ENCODE measurements at places on chromosomes 11 and 22. TPM values are rescaled to one million over a fixed set of nuclear protein-coding genes. Genes with fewer than 3 reads are reported as not detected.
A peak's percentile ranks its signal among the peaks of the same experiment; 100 is the strongest.

HSPB2 gene
- total RNA-seq = 4.0 TPM

DNA sequence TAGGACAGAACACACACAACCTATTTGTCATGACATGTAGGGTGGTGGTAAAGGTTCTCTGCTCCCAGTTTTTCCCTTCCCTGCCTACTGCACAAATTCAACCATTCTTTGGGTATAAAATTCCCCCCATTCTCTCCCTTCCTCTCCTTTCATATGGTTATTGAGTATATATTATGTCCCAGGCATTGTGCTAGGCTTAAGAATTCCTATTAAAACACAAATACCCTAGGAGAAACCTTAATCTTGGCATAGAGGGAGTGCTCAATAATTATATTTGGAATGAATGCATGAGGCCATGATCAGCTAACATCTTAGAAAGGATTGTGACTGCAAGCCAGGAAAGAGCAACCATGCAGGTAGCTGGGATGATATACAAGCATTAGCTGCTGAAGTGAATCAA, 120.4 kb upstream of the MTMR2 start:
- DNase-seq = no peak
- no peaks in the 10 kb centered on the region for H3K36me3 ChIP-seq
- H3K4me3 ChIP-seq = no peak overlapping the region
- peaks cover 6% of the 10 kb centered on the region for H3K4me1 ChIP-seq
- H3K27me3 ChIP-seq = no peaks in the 10 kb centered on the region

- DNase-seq = no peak
- H3K4me1 ChIP-seq = peaks cover 24% of the 10 kb centered on the region
- H3K36me3 ChIP-seq = no peaks in the 10 kb centered on the region
- H3K4me3 ChIP-seq = no peak overlapping the region
- no peaks in the 10 kb centered on the region for H3K27me3 ChIP-seq
These were observed 13.6 kb downstream of the GNB1L start for GRCh38 chr22:19840955-19841640.

DNA sequence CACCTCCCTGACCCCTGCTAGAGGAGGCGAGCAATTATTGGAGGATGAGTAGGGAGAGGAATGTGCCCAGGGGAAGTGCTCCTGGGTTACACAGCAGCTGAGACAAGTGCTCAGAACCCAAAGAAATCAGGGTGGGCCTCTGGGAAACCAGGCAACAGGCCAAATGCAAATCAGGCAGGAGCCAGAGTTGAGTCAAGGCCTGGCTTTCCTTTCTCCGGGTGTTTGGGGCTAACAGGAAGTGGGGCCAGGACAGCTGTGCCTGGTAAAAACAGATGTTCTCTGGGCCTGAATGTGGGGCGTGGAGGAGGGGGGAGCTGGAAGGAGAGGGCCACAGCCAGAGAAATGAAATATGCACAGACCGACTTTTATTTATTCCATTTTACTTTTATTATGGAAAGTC, 22.0 kb downstream of the MFNG start:
- H3K27me3 ChIP-seq = peaks cover 90% of the 10 kb centered on the region
- H3K27ac ChIP-seq = no peak overlapping the region
- H3K4me3 ChIP-seq = no peak overlapping the region
- no peaks in the 10 kb centered on the region for H3K4me1 ChIP-seq
- no peak for DNase-seq

APOL6 gene
- total RNA-seq = 12.9 TPM

DNA sequence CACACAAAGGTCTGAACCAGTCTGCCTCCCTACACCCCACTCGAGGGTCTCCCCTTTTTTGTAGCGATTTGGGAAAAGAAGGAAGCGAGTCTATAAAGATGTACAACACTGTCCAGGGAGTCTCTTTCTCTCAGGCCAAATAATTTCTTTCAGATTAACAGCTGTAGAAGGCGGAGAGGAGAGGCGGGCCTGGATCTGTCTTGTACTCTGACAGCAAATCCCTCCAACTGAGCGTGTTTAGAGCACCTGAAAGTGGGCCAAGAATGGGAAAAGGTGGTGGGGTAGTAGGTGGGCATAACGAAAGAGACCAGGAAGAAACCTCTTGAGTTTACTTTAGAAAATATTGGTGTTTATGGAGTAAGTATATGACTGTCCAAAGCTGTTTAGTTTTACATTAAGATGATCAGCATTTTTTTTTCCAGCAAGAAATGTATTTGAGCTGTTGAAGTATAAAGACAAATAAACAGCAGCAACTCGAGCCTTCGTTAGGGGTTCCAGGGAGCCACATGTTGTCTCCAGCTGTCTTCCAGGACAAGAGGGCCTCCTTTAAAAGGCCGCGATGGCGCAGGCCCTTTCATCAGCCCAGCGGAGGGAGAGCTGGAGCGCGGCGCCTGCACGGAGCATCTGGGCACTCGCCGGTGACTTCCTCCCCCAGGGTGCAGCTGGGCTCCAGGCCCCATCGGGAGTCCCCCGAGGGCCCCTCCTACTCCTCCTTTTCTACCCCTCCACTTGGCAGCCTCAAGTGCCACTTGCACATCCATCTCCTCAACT, 34.9 kb downstream of the SCUBE1 start:
- H3K4me3 ChIP-seq = no peak overlapping the region
- H3K4me1 ChIP-seq = peaks cover 99% of the 10 kb centered on the region
- peak overlapping the region; percentile 80 for H3K27ac ChIP-seq
- no peak for DNase-seq

- no peak overlapping the region for H3K4me3 ChIP-seq
- H3K36me3 ChIP-seq = peaks cover 8% of the 10 kb centered on the region
- H3K27ac ChIP-seq = peak overlapping the region; percentile 87
- DNase-seq = no peak
These were observed 2.3 kb upstream of the SMPD1 start for GRCh38 chr11:6387811-6388599.

DNA sequence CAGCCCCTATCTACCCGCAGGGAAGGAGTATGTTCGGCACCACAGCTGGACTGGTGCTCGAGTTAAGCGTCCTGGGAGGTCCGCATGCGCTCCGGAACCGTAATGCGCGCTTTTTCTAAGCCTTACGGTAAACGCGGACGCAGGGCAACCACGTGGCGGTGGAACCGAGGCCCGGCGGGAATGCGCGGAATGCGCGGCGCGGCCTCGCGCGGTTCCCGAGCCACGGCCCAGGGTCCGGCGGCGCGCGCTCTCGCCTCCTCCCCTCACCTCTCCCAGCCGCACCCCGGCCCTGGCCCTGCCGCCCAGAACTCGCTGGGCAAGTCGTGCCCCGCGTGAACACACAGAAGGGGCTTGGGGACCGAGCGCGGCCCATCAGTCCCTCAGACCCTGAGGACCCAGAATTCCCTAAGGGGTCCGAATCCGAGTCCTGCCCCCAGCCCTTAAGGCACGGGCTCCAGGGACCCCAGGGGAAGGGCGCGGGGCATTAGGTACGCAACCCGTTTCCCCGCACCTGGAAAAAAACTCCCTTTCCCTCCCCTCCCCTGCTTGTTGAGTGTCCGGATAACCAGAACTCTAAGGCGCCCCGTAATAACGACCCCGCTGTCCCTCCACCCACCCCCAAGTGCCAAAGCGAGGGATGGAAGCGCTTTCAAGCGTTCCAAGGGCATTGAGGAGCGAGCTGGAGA, 4.3 kb upstream of the CCND1 start:
- H3K4me1 ChIP-seq = peaks cover 61% of the 10 kb centered on the region
- H3K4me3 ChIP-seq = peak overlapping the region; percentile 61
- no peaks in the 10 kb centered on the region for H3K36me3 ChIP-seq

GRCh38 chr11:28461846-28462245, 353.7 kb downstream of the METTL15 start:
- no peaks in the 10 kb centered on the region for H3K36me3 ChIP-seq
- no peak overlapping the region for H3K4me3 ChIP-seq
- DNase-seq = no peak
- H3K27me3 ChIP-seq = no peaks in the 10 kb centered on the region
- H3K27ac ChIP-seq = no peak overlapping the region

MYBPC3 gene
- 0.17 TPM for total RNA-seq

- DNase-seq = no peak
- no peak overlapping the region for H3K27ac ChIP-seq
- no peaks in the 10 kb centered on the region for H3K27me3 ChIP-seq
- no peaks in the 10 kb centered on the region for H3K36me3 ChIP-seq
- H3K4me3 ChIP-seq = no peak overlapping the region
- H3K4me1 ChIP-seq = no peaks in the 10 kb centered on the region
These were observed 244.1 kb upstream of the API5 start for GRCh38 chr11:43067681-43068080.

ESAM gene
- 33.3 TPM for total RNA-seq

THY1 gene
- 70.1 TPM for total RNA-seq

GRCh38 chr11:76445121-76446084, 585 bp downstream of the EMSY start:
- H3K36me3 ChIP-seq = peaks cover 24% of the 10 kb centered on the region
- DNase-seq = peak; percentile 94
- H3K4me1 ChIP-seq = peaks cover 33% of the 10 kb centered on the region
- H3K27ac ChIP-seq = peak overlapping the region; percentile 84
- H3K27me3 ChIP-seq = no peaks in the 10 kb centered on the region

DNA sequence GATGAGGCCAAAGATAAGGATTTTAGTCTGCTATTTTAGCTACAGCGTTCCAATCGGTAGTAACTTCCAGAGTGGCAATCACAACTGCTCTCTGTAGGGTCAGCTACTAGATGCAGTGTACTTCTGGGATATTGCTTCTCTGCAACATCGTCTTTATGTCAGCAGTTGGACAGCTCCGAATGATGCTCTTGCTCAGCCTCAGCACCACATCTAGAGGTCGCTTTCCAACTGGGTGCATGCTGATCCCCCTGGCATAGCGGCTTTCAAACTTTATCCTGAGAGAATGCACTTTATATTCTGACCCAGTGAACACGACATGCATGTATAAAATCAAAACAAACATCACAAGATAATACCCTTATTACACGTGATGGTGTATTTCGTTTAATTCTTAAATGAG, 219.6 kb downstream of the C11orf87 start:
- DNase-seq = no peak
- no peak overlapping the region for H3K4me3 ChIP-seq
- H3K27me3 ChIP-seq = no peaks in the 10 kb centered on the region
- H3K27ac ChIP-seq = no peak overlapping the region
- no peaks in the 10 kb centered on the region for H3K4me1 ChIP-seq

DNA sequence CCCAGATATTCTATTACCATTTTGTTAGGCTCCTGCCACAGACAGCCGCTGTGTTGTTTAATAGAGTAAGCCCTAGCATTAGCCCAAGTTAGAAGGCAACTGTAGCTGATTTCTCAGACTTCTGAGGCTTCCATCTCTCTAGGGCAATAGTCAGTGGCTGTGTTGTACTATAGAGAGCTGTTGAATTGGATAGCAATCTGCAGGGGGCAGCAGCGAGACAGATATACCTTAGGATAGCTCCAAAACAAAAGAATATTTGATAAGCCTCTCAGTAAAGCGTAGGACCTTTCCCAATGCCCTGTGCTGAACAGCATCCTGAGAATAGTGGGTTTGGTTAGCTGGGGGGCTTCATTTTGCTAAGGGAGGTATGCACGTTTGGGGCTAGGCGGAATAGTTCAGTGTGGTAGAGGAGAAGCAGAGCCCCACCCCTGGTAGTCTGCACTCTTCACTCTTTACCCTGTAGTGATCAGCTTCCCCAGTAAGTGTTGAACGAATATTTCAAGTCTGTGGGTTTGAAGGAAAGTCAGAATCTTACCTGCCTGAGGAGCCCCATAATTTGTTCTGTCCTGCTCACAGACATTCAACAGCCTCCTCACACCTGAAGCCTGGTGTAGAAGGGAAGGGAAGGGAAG, 515.1 kb downstream of the INSC start:
- H3K27ac ChIP-seq = no peak overlapping the region
- no peaks in the 10 kb centered on the region for H3K4me1 ChIP-seq
- DNase-seq = no peak
- no peaks in the 10 kb centered on the region for H3K36me3 ChIP-seq
- no peak overlapping the region for H3K4me3 ChIP-seq

HNRNPUL2 gene
- total RNA-seq = 31.4 TPM

DNA sequence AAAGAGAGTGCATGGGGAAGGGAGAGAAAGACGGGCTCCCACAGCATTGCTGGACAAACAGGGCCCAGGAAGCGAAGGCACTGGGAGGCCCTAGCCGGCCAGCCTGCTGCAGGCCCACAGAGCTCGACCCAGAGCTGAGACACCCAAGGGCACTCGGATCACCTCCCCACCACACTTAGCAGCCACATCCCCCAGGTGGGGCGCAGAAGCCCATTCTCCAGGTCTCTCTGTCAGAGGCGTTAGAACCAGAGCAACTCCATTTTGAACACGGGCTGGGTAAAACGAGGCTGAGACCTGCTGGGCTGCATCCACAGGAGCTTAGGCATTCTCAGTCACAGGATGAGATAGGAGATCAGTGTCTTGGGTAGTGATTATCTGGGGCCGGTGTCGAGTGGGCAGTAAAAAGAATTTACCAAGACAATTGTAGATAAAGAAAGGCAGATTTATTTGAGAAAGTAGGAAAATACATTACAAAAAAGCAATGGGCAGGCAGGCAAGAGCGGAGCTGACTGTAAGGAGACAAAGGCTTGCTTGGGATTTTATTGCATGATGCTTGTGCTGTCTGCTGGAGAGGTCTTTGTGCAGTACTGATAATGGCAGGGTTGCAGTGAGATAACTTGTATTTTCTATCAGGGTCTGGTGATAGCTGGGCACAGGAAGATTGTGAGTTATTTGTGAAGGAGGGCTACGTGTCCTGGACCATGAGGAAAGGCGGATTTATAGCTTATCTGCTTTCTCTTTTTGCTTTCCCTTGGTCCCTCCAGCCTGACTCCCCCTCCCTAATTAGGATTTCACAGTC, 13.4 kb upstream of the CAPN5 start:
- no peaks in the 10 kb centered on the region for H3K36me3 ChIP-seq
- H3K4me3 ChIP-seq = no peak overlapping the region
- no peak for DNase-seq
- H3K4me1 ChIP-seq = no peaks in the 10 kb centered on the region
- H3K27ac ChIP-seq = no peak overlapping the region
- H3K27me3 ChIP-seq = no peaks in the 10 kb centered on the region

GRCh38 chr11:61278001-61278470, 17.1 kb downstream of the VWCE start:
- no peaks in the 10 kb centered on the region for H3K36me3 ChIP-seq
- no peaks in the 10 kb centered on the region for H3K27me3 ChIP-seq
- peaks cover 10% of the 10 kb centered on the region for H3K4me1 ChIP-seq
- no peak overlapping the region for H3K27ac ChIP-seq

Measured in esophagus muscularis mucosa (tissue), 4 donors.